ENCODE measurements at places on chromosomes 6 and 20. TPM values are rescaled to one million over a fixed set of nuclear protein-coding genes. Genes with fewer than 3 reads are reported as not detected.

OTOR gene
- not detected for polyA plus RNA-seq

HRH3 gene
- not detected for polyA plus RNA-seq

TBX18 gene
- polyA plus RNA-seq: 10.0 TPM

CFAP61 gene
- polyA plus RNA-seq: 4.4 TPM

KIFC1 gene
- polyA plus RNA-seq: 49.1 TPM

SLC35F1 gene
- polyA plus RNA-seq: 3.1 TPM

SMPDL3A gene
- 18.8 TPM for polyA plus RNA-seq

RAB32 gene
- 25.1 TPM for polyA plus RNA-seq

RTN4IP1 gene
- 10.0 TPM for polyA plus RNA-seq

BANF2 gene
- polyA plus RNA-seq: not detected

ZSCAN23 gene
- polyA plus RNA-seq: 17.8 TPM

ELOVL5 gene
- polyA plus RNA-seq: 71.1 TPM

SLC22A2 gene
- 10.3 TPM for polyA plus RNA-seq

CGA gene
- polyA plus RNA-seq: 0.42 TPM

GNAS-AS1 gene
- polyA plus RNA-seq: 1.6 TPM

GRM1 gene
- polyA plus RNA-seq: 0.21 TPM

HAO1 gene
- not detected for polyA plus RNA-seq

HLA-DRA gene
- polyA plus RNA-seq: 52.7 TPM

PYGB gene
- polyA plus RNA-seq: 43.3 TPM

TAGAP gene
- polyA plus RNA-seq: 0.73 TPM

GSS gene
- 57.4 TPM for polyA plus RNA-seq

SEL1L2 gene
- polyA plus RNA-seq: 0.08 TPM

CYP21A2 gene
- polyA plus RNA-seq: 1.4 TPM

TDRD6 gene
- 5.4 TPM for polyA plus RNA-seq

SPATS1 gene
- polyA plus RNA-seq: not detected

SLC25A27 gene
- 26.9 TPM for polyA plus RNA-seq

FOXQ1 gene
- 11.5 TPM for polyA plus RNA-seq

SUMO4 gene
- 0.42 TPM for polyA plus RNA-seq

LY6G6D gene
- polyA plus RNA-seq: 0.65 TPM

GINS1 gene
- polyA plus RNA-seq: 17.5 TPM
